ENCODE measurements at places on chromosomes 13 and 19.

DNA sequence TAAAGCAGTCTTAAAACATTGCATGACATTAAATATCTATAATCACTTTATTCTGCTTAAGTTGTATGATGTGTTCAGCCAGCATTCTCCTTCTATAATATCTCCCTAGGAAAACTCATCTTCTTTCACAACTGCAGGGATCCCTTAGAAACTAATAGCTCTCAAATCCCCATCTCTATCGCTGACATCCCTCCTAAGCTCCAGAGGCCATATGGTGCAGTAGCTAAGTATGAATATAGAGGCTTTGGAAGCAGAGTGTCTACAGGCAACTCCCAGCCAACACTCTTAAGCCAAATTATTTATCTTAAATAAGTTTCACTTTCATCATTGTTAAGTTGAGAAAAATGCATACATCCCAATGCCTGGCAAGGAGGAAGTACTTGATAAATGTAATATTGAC, 349.5 kb upstream of the MIR17HG start:
- DNase-seq = no peak

DNA sequence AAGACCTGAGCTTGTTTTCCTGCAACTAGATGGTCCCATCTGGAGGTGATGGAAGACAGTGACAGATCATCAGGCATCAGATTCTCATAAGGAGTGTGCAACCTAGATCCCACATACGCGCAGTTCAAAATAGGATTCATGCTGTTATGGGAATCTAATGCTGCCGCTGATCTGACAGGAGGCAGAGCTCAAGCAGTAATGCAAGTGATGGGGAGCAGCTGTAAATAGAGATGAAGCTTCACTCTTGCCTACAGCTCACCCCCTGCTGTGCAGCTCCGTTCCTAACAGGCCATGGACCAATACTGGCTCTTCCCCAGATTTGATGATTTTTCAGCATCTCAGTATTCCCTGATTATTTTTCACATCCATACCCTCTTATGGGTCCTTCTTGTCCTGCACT, 208.4 kb upstream of the RXFP2 start:
- no peak for DNase-seq

GRCh38 chr13:78323040-78323439, 280.3 kb downstream of the POU4F1 start:
- DNase-seq = no peak

DNA sequence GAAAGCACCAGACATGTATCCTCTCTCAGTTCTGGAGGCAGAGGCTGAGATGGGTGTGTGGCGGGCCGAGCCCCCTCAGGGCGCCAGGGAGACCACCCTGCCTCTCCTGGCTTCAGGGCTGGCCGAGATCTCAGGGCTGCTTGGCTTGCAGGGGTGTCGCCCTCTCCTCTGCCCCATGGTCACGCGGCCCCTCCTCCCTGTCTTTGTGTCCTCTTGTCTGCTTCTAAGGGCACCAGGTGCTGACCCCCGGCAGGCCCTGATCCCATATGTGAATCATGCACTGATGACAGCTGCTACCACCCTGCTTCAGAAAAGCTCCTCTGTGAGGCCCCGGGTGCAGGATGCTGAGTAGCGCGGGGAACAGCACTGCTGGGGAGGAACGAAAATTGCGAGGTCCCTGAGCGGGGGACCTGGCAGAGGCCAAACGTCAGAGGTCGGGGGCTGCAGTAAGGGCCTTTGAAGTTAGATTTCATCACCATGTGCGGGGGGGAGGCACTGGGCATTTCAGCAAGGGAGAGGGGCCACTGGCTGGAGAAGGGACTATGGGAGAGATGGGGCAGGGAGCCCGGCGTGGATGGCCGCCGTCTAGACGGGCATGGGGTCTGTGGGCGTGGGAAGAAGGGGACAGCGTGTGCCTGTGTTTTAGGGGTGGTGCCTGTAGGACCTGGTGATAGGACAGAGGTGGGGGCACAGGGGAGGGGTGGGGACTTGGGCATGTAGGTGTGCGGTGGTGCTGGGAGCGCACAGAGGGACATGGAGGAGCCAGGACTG, 125.2 kb downstream of the KDM4B start:
- DNase-seq = no peak

DNA sequence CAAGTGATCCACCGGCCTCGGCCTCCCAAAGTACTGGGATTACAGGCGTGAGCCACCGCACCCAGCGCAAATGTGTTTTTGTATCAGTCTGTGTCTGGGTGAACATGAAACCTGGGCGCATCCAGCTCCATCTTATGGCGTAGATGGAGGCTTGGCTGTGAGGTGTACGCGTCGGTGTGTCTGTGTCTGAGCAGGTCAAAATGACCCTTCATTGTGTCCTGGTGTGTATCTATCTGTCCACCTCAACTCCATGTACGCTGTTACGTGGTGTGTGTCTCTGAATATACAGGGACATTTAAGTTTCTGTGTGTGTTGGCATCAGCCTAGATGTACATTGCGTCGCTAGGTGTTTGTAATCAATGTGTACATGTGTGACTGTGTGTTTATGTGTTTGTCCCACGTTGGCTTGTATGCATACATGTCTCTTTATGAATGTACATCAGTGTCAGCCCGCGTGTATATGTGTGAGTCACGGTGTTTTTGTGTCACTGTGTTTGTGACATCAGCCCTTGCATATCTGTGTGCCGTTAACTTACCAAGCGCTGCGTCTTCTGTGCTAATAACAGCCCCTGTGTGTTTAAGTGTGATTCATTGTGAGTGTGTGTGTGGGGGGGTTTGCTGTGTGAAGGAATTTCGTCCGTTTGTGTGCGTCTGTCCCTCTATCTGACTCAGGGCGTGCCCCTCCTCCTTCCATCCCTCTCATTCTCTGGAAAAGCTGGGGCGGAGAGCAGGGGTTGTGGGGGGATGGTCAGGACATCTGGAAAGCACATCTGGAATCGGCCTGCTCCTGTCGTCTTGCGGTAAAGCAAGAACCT, 6.4 kb downstream of the AXL start:
- DNase-seq = no peak

DNA sequence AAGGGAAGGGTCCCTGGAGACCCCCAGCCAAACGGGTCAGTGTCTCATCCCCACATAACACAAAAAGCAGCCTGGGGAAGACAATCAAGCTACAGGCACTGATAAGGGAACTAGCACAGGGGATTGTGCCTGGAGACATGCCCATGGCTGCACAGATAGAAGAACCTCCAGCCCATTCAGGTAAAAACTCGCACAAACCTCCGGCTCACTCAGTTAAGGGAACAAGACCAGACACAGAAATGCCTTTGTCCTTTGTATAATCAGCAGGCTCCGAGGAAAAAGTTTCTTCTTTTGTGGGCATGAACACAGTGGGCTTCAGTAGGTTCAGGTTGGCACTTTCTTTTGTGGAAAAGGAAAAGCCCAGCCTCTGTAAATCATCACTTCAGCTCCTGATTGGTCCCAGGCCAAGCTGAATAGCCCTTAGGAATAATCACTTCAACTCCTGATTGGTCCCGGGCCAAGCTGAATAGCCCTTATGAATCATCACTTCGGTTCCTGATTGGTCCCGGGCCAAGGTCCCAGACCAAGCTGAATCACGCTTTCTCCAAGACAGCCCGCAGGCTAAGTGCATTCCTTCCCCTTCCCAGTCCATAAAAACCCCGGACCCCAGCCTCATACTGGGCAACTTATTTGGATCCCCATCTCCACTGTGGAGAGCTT, 5.0 kb upstream of the ZNF230 start:
- no peak for DNase-seq

DNA sequence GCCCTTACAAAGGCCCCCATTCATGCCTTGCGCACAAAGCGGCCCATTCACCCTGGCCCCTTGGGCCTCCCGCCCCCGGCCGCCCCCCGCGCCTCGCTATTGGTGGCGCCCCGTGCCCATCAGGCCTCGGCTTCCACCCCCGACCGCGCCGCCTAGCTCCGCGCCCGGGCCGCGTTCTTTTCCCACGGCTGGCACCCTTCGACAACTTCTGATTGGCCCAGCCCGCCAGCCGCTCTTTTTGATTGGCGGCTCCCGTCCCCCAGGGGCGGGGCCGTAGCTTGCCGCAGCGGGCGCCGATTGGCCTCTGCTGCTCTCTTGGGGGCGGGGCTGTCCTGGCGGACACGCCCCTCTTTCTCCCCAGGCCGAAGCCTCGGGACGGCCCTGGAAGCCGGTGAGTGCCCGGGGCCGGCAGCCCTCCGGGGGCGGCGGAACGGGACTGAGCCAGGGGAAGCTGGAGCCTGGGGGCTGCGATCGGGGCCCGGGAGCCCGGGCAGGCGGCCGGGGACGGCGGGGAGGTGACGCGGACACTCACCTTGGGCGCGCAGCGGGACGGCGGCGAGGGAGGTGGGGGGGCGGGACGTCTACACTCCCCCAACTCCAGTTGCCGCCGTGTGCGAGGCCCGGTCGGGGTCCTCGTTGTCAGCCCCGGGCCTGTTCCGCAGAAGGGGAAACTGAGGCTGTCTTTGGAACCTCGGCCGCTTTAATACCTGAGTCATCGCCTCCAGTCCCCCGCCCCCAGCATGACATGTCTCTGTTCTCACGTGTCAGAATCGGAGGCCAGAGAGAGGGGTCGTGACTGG, at the start of gene MYH14:
MYH14 (plus strand) TSS at position 342 of the 800 bp plus-strand sequence. CDS start 6,744 bp downstream, outside the sequence.
- no peak for DNase-seq

DNA sequence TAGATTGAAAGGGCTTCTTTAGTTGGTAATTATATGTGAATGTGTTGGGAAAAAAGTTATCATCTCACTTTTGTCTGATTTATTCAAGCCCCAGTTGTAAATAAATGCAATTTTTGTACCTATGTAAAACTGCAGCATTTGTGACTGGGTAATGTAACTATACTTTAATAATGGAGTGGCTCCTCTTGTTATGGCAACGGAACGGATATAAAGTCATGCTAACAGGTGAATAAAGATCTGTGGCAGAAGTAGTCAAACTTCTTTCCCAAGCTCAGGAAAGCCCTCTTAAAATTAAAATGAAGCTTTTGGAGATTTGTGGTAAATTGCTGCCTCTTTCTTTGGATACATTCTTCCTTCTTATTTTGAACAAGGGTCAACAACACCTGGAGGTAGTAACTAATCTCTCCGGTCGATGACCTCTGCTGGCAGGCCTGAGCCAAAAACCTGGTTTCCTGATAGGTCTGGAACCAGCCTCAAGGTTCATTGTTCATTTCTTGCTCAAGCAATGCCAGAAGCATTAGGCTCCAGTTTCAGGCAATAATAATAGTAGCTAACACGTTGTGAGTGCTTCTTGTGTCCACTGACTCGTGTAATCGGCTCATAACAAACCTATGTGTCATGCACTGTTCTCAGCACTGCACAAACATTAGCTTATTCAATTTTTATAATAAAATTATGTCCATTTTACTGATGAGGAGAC, 313.4 kb upstream of the DACH1 start:
- no peak for DNase-seq

DNA sequence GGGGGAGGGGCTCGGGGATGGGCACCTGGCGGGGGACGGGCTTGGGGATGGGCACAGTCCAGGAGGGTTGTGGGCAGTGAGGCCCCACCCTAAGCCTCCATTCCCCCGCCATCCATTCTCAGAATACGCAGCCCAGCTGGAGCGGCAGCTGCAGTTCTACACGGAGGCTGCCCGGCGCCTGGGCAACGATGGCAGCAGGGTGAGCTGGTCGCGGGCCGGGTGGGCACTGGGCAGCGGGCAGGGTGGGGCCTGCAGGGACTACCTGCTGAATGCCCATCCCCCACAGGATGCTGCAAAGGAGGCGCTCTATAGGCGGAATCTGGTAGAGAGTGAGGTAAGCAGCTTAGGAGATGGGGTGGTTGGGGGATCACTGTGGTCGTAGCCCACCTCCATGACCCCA, 8.3 kb downstream of the PODNL1 start:
- no peak for DNase-seq

GRCh38 chr13:27349458-27349857, 75.0 kb upstream of the GTF3A start:
- DNase-seq = no peak

GRCh38 chr13:40993987-40994386, 25.1 kb downstream of the ELF1 start:
- DNase-seq = no peak

DNA sequence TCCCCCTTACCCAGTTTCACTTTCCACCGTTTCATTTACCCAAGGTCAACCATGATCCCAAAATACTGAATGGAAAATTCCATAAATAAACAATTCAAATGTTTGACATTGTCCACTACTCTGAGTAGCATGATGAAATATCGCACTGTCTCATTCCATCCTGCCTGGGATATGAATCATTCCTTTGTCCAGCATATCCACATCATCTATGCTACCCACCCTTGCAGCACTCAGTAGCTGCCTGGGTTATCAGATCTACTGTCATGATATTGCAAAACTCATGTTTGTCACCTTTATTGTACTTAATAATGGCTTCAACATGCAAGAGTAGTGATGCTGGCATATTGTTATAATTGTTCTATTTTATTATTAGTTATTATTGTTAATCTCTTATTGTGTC, 263.9 kb upstream of the NBEA start:
- DNase-seq = no peak

DNA sequence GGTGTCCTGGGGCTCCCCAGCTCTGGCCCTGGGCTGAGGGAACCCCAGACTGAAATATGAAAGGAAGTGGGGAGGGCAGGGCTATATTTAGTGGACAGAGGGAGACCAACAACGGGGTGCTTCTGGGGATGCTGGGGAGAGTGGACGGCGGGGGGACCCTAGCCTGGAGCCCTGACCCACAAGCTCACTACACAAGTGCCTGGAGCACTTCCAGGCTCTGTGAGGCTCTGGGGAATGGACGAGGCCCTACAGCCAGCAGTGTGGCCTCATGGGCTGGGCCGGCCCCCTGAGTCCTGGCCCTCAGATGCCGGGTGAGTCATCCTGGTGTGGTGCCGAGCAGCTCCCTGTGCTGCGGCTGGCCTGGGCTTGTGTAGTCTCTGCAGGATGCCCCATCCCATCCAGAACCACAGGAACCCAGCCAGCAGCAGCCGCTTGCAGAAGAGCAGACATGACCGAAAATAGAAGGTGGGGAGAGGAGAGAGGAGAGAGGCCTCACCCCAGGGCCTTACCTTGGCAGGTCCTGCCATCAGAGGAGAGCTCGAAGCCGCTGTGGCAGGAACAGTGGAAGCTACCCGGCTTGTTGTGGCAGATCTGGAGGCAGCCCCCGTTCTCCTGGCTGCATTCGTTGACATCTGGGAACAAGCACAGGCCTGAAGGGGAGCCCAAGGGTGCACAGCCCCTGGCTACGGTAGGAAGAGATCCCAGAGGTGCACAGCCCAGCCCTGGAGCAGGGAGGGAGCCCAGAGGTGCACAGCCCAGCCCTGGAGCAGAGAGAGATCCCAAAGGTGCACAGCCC, 26.1 kb downstream of the GAS6 start:
- DNase-seq = peak; percentile 65

- DNase-seq = no peak
Observed at GRCh38 chr19:38842439-38843174, 7.2 kb downstream of the HNRNPL start.

DNA sequence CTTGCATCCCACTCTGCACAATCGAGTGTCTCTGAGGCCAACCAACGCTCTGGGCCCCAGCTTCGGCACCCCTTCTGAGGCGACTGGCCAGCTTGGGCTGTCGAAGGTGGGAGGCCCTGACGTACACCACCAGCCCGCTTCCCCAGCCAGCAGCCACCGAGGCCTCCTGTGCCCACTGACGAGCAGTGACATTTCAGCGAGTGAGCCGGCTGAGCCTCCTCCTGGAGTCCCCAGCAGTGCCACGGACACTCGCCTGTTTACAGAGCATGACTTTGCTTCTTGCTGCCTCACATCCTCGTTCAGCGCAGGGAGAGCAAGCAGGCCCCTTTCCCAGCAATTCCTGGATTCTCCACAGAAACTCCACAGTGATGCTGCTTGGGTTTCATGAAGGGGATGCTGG, 240.2 kb upstream of the MAB21L1 start:
- DNase-seq = no peak

Data from NCI-H1694 treated with DMSO at 0.1 percent for 48 hours (cell line).